Daoy (cell line): ENCODE measurements at places on chromosomes 6 and 20. TPM values are rescaled to one million over a fixed set of nuclear protein-coding genes. Genes with fewer than 3 reads are reported as not detected.

The F13A1 gene
- total RNA-seq = 0.06 and 0.12 TPM in 2 replicates

The DDX43 gene
- not detected in 2 replicates for total RNA-seq

The SAMD10 gene
- 0.86 and 1.2 TPM in 2 replicates for total RNA-seq

The MPC1 gene
- total RNA-seq = 21.4 and 22.5 TPM in 2 replicates

The WFDC9 gene
- total RNA-seq = not detected in 2 replicates

The OR2H1 gene
- total RNA-seq = not detected in 2 replicates

GRCh38 chr20:32485770-32486478 lies 99.2 kb downstream of the NOL4L start:
- DNase-seq = no peak

GRCh38 chr6:144064402-144065212 lies 30.8 kb downstream of the SF3B5 start:
- DNase-seq = peak; percentile 31

- no peak for DNase-seq
These were observed 218.5 kb downstream of the TMEM242 start for GRCh38 chr6:157104803-157105202.

GRCh38 chr6:81751388-81752083 lies 945 bp downstream of the TENT5A start:
- DNase-seq = peak; percentile 73

GRCh38 chr6:75147512-75147911 lies 58.3 kb downstream of the COL12A1 start:
- DNase-seq = no peak

DNA sequence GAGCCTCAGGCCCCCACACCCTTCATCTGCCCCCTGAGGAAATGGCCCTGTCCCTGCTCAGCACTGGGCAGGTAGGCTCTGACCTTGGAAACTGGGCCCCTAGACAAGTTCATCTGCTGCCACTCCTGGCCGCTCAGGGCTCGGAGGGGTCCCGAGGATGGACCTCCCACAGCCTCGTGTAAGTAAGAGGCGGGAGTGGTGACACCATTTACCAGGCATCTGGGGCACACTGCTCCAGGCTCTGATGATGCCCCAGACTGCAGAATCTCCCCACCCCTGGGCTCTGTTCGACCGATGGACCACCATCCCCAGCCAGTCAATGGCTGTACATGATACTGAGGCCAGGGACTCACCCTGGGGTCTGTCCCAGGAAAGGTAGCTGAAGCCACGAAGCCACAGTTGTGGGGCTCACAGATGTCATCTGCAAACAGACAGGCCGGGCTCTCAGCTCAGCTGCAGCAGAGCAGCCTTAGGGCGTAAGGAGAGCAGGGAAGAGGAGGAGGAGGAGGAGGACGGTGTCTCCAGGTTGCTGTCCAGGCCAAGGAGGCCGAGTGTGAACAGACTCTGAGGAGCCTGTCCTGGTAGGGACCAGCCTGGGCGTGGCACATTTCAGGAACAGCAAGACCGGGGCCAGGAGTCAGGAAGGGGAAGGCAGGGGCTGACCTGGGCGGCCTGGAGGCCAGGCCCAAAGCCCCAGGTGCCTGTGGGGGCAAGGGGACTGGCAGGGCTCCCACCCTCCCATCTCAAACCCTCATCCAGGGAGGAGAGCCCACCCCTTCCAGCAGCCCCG lies 300.4 kb downstream of the TAF4 start:
- no peak for DNase-seq

GRCh38 chr6:142855893-142856623 lies 88.9 kb downstream of the HIVEP2 start:
- no peak for DNase-seq

DNA sequence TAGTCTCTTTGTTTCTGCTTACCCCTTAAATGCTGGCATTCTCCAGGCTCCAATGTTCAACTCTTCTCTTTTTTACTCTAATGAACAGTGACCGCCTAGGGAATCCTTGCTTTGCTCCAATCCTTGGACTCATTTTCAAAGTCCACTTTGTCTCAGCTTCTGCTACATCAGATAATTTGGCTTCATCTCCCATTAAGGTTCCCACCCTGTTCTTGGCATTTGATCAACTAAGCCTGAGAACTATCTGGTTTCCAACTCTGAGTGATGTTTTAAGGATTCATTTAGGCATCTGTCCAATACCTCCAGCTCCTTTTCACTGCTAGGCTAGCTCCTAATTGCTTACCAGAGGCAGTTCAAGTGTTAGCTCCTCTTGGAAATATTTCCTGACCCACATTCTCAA lies 64.9 kb downstream of the ME1 start:
- no peak for DNase-seq

- no peak for DNase-seq
These were observed 450.7 kb upstream of the OPRM1 start for GRCh38 chr6:153588330-153588729.

GRCh38 chr6:163151212-163151611 lies 263.3 kb upstream of the QKI start:
- no peak for DNase-seq

- DNase-seq = peak; percentile 29
These were observed 102.4 kb upstream of the SUPT3H start for GRCh38 chr6:45479834-45480751.

DNA sequence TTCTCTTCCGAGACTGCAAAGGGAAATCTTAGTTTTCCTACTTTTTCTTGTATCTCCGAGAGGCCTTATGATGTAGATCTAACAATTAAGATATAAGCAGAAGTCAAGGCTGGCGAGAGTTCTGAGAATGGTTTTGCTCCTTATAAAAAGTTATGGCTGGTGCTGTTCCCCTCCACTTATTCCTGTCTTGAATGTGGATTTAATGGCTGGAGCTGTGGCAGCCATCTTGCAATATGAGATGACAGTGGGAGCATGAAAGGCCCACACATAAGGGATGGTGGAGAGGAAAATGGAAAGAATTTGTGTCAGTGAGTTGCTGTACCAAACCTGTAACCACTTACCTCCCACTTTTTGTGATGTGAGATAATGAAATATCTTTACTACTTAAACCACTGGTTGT lies 124.6 kb upstream of the SLC22A23 start:
- no peak for DNase-seq

GRCh38 chr6:21873562-21873961 lies 280.0 kb downstream of the SOX4 start:
- DNase-seq = peak; percentile 91

DNA sequence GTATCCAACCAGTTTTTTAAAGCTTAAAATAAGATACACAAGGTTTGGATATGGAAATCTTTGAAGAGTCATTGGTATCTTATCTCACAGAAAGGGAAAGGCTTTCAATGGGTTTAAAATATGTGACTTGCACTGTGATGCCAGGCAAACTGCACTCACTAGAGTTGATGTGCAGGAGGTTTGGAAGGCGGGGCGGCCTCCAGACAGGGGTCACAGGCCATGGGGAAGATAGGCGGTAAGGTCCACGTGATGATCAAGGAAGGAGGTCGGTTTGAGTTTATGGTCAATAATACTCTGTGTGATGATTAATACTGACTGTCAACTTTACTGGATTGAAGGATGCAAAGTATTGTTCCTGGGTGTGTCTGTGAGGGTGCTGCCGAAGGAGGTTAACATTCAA lies 9.5 kb upstream of the RAMACL start:
- DNase-seq = no peak
